Inflammatory macrophage (primary cell): ENCODE measurements at places on chromosomes 2 and 18.

GRCh38 chr18:74050807-74051206, 96.8 kb downstream of the FBXO15 start:
- DNase-seq = no peak

- no peak for DNase-seq
Observed at GRCh38 chr2:120846406-120847095, 110.9 kb downstream of the GLI2 start.

GRCh38 chr2:42987112-42987922, 194.9 kb upstream of the HAAO start:
- no peak for DNase-seq

GRCh38 chr18:6561862-6562291, 147.2 kb upstream of the L3MBTL4 start:
- DNase-seq = no peak

DNA sequence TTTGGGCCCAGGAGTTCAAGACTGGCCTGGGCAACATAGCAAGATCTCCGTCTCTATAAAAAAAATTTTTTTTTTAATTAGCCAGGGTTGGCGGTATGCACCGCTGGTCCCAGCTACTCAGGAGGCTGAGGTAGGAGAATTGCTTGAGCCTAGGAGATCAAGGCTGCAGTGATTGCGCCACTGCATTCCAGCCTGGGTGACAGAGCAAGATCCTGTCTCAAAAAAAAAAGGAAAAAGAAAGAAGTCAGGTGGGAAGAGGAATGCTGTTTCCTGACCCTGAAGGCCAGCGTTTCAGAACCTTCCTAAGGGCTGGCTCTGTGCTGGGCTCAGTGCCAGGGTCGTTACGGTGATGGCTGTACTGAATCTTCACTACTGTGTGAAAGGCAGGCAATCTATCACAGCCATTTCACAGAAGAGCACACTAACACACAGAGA, 35.0 kb upstream of the AGAP1 start:
- no peak for DNase-seq

DNA sequence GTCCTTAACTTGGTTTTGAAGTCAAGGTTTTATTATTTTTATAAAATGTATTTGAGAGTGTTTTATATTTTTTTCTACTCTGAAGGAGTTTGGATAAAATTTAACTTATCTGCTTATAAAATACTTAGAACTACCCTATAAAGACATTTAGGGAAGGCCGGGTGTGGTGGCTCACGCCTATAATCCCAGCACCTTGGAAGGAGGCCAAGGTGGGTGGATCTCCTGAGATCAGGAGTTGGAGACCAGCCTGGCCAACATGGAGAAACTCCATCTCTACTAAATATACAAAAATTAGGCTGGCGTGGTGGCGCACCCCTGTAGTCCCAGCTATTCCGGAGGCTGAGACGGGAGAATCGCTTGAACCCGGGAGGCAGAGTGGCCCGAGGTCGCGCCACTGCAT, 486.4 kb downstream of the DSC3 start:
- no peak for DNase-seq

DNA sequence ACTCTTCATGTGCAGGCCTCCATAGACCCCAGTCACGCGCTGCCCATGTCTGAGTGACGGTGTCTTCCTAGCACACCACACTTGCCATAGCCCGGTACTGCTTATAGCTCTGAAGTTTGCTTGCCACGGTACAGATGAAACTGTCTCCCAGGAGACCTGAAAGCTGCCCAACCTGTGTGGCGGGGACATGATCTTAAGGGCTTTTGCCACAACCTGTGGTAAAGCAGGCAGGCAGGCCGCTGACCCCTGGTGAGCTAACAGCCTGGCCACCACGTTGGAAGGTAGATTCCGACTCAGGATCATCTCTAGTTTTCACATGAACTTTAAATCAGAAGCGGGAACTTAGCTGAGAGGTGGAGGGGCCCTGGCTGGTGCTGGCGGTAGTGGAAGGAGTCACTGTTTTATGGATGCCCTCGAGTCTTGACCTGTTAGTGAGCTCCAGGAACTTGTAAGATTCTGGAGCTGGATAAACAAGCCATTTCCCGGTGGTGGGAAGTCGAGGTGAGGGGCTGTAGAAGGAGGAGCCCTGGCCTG, 153.3 kb downstream of the ZNF236 start:
- no peak for DNase-seq

GRCh38 chr2:43634604-43635306, 2.3 kb upstream of the PLEKHH2 start:
- DNase-seq = no peak

DNA sequence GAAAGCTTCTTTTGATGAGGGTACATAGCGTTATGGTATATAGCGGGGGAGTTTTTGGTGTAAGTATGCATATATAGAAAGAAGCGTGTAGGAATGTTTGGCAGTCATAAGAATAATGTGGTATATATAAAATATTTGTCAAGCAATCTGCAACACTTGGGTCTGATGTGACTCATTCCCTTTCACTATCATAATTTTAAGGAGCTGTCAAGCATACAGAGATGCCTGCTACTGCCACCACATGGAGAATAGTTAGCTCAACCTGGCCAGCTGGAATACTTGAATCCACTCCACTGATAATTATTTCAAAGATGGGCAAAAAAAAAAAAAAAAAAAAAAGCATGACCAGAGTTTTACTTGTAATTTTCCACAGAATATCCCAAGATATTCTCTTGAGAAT, 559.8 kb upstream of the REG3G start:
- DNase-seq = no peak

DNA sequence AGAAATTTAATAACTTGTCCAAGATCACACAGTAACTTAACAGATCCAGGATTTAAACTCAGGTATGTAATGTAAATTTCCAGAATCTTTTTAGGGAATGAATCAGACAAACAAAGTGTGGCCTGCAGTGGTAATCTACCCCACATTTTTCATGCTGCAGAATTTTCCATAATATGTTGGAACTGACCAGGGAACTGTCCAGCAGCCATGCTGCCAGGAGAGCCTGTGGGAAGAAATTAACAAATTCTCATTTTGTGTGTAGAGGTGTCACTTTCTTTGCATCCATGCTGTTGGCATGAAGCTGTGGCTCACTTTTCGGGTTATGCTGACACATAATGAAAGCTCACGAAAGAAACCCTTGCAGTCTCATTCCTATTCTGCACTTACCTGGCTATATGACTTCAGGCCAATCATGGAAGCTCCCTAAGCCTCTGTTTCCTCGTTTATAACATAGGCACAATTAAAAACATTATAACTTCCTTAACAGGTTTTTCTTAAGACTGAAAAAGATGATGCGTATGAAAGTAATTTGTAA, 54.7 kb downstream of the CDKL4 start:
- DNase-seq = no peak

DNA sequence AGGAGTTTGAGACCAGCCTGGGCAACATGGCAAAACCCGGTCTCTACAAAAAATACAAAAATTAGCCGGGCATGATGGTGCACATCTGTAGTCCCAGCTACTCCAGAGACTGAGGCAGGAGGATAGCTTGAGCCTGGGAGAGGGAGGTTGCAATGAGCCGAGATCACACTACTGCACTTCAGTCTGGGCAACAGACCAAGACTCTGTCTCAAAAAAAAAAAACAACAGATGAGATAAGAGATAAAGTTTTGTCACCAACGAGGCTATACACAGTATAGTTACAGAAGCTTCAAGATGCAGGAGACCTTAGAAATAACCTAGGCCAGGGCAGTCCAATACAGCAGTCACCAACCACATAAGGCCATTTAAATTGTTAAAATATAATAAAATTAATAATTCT, 9.4 kb downstream of the FAM124B start:
- no peak for DNase-seq

DNA sequence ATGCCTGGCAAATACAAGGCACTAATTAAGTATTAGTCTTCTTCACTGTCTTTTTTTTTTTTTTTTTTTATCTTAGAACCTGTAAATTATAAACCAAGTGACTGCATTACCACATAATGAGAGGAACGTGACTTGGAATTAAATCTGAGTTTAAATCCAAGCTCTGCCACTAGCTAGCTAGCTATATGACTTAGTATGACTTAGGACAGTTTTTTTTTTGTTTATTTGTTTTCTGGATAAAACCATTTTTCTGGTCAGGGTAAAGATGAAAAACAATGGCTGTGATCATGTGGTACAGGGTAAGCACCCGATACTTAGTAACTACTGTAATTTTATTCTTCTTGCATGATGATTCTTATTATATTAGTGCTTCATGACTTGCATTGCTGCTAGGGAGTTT, 191.8 kb upstream of the LRRTM1 start:
- DNase-seq = no peak

- DNase-seq = no peak
Observed at GRCh38 chr18:48825101-48825745, 125.5 kb downstream of the SMAD7 start.

DNA sequence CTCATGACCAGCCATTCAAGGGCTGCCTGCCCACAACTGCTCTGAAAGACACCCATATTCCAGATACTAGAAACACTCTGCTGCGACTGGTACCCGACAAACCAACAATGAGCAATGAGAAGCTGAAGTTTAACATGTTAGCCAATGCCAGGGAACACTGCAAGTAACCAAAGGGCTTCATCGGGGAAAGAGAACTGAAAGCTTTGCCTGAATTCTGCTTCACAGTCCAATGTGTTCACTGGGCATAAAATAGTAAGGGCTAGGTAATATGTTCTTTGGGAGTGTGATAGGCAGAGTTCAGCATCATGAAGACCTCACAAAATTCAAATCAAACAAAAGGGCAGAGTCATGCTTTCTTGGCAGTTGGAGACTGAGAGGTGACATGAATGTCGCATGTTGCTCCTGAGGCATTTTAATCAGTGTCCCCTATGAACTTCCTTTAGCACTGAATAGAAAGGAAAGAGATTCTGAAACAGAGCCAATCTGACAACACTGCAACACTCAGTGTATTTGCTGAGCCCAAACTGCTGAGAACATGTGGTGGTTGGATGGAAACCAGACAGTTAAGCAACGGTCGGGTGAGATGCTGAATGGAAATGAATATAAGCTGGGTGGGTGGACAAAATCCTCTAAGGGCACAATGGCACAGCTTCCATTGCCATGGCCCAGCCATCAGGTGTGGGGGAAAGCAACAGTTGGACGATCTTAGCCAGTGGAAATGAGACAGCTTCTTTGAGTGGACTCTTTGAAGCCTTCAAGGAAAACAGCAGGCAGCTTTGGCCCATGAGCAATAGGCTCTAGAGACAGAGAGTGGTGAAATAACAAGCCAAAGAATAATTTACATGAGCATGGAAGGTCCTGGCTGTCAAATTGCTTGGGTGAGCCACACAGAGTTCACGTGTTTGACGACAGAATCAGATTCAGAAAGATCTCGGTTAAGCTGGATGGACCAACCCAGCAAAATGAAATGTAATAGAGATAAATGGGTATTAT, 277.5 kb downstream of the AFF3 start:
- DNase-seq = no peak
